Uterine smooth muscle cell (primary cell): ENCODE measurements at places on chromosomes 12 and 14. TPM values are rescaled to one million over a fixed set of nuclear protein-coding genes. Genes with fewer than 3 reads are reported as not detected.

Gene SRGAP1
- total RNA-seq = 17.0 and 23.4 TPM in 2 replicates

Gene ARHGEF25
- total RNA-seq = 17.9 and 27.1 TPM in 2 replicates

Gene TSPAN19
- 0.11 and 0.25 TPM in 2 replicates for total RNA-seq

Gene RERGL
- total RNA-seq = not detected in 2 replicates

Gene EDDM3A
- not detected in 2 replicates for total RNA-seq
